Stimulated activated CD4-positive, alpha-beta T cell treated with anti-CD3 and anti-CD28 coated beads, Interleukin-4, amount 100 ng/mL, for 4 hours (primary cell): ENCODE measurements at places on chromosomes 2 and 18.

DNA sequence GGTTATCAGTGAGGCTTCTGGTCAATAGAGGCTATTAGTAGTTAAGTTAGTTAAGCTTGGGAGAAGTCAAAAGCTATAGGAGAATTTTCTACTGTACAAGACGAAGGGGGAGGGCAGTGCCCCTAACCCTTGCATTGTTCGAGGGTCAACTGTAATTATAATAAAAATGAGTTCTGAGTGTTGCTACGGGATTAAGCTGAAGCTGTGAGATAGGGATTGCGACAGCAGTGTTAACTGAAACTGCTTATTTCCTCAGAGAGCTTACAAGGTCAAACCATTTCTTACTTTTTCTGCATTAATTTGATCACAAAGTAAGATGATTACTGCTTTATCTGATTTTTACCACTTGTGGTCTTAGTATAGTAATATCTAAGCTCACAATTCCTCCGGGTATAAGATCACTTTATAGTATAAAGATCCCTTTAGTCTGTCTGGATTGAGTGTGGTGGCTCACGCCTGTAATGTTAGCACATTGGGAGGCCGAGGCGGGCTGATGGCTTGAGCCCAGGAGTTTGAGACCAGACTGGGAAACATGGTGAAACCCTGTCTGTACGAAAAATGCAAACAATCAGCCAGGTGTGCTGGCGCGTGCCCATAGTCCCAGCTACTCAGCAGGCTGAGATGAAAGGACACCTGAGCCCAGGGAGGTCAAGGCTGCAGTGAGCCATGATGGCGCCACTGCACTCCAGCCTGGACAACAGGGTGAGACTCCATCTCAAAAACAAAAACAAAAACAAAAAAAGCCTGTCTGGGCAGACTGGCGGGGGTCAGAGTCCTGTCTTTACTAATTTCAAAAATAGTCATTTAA is 119.5 kb upstream of the TLK1 start:
- no peak for DNase-seq

- no peak for DNase-seq
These were observed 24.8 kb downstream of the MAP3K2 start for GRCh38 chr2:127362971-127363370.

DNA sequence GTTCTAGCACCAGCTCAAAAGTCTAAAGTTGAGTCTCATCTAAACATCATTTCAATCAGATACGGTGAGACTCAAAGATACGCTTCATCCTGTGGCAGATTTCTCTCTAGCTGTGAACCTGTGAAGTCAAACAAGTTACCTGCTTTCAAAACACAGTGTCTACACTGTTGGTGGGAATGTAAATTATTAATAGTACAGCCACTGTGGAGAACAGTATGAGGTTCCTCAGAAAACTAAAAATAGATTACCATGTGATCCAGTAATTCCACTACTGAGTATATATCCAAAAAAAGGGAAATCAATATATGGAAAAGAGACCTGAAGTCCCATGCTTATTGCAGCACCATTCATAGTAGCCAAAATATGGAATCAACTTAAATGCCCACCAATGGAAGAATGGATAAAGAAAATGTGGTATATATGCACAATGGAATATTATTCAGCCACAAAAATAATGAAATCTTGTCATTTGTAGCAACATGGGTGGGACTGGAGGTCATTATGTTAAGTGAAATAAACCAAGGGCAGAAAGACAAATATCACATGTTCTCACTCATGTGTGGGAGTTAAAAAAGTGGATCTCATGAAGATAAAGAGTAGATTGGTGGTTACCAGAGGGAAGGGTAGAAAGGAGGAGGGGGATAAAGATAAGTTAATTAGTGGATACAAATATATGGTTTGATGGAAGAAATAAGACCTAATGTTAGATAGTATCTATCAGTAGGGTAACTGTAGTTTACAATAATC is 11.7 kb downstream of the UBR3 start:
- no peak for DNase-seq

DNA sequence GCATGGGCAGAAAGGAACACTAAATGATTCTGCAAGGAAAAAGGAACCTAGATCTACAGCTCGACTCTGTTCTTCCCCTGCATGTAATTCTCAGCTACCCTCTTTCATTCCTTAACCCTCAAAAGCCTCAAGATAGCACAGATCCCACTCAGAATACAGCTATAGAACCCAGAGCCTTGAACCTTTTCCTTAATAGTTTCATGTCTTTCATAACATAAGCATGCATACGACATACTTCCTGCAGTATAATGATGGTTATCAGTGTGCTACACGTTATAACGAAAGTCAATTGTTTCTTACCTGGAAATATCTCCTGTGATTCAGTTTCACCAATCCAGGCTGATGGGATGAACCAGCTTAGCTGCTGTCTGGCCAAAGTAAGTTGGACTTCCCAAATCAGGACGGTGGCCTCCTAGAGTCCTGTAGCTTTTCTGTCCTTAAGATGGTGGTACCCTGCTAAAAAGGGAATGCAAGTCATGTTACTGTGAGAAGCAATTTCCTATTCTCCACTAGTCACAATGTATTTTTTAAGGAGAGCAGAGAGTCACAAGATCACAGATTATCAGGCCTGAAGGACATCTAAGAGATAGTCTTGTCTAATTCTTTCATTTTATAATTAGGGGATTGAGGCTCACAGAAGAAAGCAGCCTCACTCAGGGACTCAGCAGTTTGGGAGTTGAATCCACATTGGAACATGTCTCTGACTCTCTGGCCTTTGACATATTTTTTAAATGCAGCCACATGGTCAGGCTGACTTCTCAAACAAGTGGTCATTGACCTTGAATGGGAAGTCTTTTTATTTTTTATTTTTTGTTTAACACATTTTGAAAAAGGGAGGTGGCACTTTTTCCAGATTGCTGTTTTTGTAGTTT is 41.8 kb downstream of the CYRIA start:
- DNase-seq = no peak

GRCh38 chr2:9846554-9846953 is 3.3 kb downstream of the TAF1B start:
- no peak for DNase-seq
